ENCODE measurements at places on chromosomes 3 and 15.

DNA sequence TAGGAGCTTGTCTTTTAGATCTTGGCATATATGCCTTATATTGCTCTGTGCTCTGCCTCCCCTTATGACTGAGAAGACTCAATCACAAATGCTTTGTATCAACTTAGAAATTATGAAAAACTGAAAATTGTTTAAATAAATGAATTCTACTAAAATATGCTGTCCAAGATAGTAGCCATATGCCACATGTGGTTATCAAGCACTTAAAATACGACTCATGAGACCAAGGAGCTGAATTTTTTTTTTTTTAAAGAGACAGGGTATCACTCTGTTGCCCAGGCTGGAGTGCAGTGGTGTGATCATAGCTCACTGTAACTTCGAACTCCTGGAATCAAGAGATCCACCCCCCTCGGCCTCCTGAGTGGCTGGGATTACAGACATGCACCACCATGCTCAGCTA, 118.3 kb downstream of the RFTN1 start:
- DNase-seq, result no peak

GRCh38 chr3:6965881-6966280, 105.0 kb downstream of the GRM7 start:
- DNase-seq, result no peak

GRCh38 chr3:27571345-27571744, 87.2 kb upstream of the SLC4A7 start:
- DNase-seq, result no peak

- no peak for DNase-seq
These were observed 115.9 kb upstream of the CCNL1 start for GRCh38 chr3:157275832-157276231.

Data from left renal pelvis (tissue), 4 donors.